RKO (cell line): ENCODE measurements at places on chromosomes 3 and 15.
A peak's percentile ranks its signal among the peaks of the same experiment; 100 is the strongest.

GRCh38 chr3:172228036-172228415 is 188.6 kb downstream of the FNDC3B start:
- DNase-seq, result no peak

DNA sequence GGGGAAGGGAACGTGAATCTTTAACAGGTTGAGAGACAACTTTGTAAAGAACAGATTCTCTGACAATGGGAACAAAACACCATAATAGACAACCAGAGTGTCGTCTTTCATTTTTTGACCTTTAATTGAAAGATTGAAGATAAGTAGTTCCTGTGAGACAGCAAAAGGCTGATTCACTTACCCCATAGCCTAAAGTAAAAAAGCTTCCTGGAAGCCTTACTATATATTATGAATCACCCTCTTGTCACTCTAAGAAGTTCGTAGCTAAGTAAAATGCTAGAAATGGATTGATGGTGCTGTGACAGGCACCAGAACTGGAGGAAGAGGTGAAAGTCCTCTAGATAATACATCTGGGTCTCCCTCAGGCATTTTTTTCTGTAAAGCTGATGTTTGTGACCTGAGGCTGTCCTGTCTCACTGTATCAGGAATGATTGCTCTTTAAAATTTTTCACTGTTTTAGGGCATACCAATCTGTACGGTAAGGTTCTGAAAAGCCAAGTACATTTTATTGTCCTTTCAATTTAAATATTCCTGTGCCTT is 824.6 kb upstream of the SEMA6D start:
- DNase-seq, result peak; percentile 43

DNA sequence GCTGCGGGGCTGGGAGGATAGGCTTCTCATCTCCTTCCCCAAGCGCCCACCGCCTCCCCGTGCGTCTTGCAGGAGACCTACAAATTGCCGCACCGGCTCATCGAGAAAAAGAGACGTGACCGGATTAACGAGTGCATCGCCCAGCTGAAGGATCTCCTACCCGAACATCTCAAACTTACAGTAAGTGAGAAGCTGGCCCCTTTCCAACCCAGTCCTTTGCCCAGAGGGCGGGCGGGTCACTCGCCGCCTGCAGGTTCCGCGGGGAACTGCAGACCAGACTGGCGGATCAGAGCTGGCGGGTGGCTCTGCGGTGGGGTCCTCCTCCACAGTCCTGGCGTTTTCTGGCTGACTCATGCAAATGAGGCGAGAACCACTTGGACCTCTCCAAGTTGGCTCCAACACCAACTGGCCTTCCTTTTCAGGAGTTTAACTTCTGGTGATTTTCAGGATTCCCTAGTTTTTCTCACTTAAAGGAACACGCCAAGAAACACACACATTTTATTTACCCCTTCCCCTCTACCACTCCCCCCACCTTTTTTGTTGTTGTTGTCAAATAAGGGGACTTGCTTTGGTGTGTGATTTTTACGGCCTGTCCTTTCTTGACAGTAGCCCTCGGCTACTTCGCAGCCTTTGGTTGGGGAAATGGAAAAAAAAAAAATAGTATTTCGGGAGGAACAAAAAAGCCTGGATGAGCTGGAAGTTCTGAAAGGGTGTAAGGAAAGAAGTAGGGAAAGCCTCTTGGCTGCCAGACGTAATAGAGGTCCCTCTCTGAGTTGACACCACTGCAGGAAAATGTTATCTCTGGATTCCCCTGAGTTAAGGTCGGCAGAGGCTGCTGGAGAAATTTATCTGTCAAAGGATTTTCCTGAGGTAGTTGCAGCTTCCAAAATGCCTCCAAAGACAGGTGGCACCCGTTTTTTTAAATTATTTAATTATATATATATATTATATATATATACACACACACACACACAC is 1.3 kb downstream of the BHLHE40 start:
- peak; percentile 94 for DNase-seq

- no peak for DNase-seq
These were observed 271.6 kb downstream of the ERC2 start for GRCh38 chr3:56196700-56197099.

DNA sequence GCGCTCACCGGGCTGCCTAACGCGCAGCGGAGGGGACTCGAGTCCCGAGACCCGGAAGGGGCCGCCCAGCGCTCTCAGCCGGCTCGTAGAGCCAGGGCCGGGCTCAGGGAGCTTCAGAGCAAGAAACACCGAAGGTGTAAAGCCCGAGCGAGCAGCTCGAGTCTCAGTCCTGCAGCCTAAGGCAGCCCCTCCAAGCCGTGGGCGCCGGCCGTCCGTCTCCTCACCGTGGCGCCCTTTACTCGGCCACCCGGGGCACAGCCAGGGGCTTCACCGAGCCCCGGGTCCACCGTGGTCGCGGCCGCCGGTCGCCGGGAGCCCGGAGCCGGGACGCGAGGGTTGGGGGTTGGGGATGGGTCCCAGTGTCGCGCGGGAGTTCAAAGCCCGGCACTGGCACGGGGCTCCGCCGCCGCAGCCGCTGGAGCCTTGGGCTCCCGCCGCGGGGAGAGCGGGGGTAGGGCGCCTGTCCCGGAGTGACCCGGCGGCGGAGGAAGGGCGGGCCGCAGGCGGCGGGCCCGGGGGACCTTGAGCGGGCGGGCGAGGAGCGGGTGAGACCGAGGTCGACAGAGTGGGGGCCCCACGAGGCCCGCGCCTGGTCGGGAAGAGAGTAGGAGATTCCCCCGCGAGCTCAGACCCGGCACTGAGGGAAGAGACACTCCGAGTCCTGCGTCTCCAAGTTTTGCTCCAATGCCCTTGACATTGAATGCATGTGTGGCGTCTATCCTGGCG is 26.9 kb upstream of the THRB start:
- no peak for DNase-seq

DNA sequence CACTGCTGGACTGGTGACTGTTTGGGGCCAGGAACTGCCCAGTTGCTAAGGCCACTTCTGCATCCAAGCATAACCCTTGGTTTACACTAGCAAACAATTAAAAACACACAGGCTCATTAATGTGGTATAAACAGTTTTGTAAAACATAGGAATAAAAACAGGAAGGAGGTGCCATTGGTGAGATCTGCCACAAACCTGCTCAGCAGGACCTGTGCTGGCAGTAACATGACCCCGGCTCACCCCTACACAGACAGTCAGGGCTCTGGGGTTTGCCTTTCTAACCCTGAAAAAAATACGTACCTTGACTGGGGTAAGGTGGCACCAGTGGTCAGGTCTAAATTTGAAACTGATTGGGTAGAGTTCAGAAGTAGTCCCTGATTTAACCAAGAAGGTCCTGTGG is 76.2 kb downstream of the ATP1B3 start:
- DNase-seq, result no peak

DNA sequence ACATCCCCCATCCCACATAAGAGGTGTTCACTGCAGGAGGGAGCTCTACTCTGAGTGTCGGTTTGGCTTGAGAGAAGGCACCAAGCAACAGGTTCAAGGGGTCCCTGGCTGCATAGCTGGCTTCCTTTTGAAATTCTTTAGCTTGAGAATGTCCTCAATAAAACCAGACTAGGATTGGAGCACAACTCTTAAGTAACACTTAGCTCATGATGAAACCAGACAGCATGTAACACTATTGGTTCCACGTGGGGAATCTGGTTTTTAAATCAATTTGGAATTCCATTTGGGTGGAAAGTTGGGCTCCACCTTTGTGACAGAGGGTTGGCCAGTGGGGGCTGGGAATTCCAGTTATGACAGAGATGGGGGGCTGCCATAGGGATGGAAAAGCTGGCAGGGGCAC is 281.2 kb downstream of the TLE3 start:
- DNase-seq, result no peak

DNA sequence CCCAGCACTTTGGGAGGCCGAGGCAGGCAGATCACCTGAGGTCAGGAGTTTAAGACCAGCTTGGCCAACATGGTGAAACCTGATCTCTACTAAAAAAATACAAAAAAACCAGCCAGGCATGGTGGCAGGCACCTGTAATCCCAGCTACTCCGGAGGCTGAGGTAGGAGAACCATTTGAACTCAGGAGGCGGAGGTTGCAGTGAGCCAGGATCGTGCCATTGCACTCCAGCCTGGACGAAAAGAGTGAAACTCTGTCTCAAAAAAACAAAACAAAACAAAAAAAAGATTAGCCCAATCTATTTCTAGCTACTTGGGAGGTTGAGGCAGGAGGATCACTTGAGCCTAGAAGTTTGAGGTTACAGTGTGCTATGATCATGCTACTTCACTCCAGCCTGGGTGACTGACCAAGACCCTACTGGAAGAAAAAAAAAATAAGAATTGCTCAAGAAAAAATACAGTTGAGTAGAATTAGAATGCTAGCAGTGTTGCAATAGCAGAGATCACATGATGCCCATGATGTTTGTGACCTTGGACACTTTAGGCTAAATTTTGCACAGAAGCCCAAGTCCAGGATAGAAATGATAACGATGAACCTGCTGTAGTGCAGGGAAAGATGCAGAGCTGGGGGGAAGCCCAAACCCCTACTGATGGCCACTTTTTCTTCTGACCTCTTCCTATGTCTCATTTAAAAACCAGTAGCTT is 162.2 kb downstream of the LPP start:
- no peak for DNase-seq
